ENCODE measurements at places on chromosomes 3 and 15.

DNA sequence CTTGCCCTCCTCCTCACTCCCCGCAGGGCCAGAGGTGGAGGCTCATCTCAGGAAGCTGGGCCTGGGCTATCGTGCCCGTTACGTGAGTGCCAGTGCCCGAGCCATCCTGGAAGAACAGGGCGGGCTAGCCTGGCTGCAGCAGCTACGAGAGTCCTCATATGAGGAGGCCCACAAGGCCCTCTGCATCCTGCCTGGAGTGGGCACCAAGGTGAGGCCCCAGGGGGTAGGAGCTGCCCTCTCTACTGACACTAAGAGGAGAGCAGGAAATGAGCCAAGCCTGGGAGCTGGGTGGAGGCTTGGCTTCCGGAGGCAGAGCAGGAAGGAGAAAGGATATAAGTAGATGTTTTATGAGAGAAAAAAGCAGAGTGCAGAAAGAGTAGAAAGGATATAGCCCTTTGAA is 4.9 kb downstream of the OGG1 start:
- DNase-seq: no peak

DNA sequence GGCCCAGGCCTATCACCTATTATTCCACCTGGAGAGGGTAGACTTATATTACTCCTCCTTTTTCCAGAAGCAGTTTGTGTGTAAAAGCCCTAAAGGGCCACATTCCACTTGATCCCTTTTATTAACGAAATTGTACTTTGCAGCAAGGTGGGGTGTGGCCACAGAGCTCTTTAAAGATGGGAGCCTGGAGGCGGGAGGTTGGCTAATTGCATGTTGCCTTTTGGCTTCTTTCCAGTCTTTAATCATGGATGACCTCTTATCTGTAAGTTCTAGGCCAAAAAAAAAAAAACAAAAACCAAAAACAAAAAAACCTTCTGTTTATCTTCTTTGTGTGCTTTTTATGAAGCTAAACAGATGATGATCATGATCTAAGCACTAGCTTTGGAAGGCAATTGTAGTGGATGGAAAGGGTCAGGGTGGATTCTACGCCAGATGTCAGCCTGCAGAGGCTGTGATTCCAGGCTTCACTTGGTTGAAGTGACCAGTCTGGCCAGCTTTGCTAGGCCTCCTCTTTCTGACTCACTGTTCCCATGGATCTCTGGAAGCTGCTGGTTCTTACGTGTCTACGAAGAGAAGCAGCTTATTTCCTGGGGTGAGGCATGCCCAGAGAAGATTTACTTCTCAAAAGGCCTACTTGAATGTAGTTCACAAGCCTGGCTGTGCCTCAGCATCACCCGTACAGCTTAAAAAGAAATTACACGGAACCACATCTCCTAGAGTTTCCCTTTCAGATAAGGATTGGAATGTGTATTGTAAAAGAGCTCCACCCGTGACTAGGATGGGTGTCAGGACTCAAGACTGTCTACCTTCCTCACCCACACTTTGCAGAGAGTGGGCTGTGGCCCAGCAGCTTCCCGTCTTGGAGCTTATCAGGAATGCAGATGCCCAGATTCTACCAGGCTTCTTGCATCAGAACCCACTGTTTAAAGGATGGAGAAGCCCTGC is 330.9 kb upstream of the C2CD4B start:
- DNase-seq: peak; percentile 46

DNA sequence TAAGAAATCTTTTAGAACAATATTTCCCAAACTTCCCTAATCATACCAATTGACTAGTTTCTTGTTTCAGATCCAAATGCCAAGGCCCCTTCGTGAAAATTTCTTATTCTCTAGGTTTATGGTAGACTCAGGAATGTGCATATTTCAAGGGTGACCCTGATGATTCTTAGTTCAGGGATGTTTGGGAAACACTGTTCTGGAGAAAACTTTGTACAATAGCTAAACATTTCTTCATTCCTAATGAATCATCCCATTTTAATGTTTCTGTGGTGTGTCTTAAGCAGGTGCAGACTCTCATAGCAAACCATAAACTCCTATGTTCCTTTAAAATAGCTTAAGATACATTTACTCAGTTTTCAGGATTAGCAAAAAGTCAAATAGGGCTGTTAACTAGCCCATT is 314.5 kb downstream of the TIGIT start:
- no peak for DNase-seq

DNA sequence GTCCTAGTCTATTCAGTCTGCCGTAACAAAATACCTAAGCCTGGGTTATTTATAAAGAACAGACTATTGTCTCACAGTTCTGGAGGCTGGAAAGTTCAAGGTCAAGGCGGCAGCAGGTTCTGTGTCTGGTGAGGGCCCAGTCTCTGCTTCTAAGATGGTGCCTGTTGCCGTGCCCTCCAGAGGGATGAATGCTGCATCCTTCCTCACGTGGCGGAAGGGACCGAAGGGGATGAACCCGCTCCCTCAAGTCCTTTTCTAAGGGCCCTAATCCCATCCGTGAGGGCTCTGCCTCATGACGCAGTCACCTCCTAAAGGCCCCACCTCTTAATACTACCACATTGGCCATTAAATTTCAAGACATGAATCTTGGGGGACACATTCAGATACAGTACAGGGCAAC is 133.7 kb downstream of the CHSY1 start:
- no peak for DNase-seq

- no peak for DNase-seq
These were observed 50.0 kb upstream of the RFX7 start for GRCh38 chr15:56293495-56294292.

DNA sequence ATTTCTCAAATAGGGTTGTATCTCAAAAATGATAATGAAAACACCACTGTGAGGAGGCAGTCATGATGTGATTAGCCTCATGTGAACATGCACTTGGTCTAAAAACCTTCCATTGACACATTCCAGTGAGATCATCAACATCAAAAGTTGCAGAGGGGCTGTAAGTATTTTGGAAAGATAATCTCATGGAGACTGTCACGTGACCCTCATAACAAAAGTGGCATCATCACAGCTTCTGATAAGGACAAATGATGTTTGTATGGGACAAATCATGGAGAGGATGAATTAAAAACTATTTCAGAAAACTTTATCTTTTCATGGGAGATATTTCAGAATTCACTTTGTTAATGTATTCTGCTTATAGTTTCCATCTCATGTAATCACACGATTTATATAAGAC is 203.1 kb upstream of the NDN start:
- no peak for DNase-seq

- no peak for DNase-seq
These were observed 102.0 kb downstream of the SST start for GRCh38 chr3:187568171-187568570.

DNA sequence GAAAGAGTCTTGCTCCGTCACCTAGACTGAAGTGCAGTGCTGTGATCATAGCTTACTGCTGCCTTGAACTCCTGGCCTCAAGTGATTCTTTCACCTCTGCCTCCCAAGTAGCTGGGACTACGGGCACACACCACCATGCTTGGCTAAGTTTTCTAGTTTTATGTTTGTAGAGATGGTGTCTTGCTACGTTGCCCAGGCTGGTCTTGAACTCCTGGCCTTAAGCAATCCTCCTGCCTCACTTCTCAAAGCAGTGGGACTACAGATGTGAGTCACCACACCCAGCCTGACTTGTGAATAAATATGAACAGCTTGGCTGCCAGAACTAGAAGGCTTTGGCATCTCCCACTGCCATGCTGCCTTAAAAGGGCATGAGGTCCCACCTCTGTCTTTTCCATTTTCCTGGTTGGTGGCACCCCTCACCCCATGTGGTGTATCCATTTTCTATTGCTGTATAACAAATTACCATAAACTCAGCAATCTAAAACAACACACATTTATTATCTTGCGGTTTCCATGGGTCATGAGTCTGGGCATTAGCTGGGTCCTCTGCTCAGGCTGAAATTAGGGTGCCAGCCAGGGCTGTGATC is 44.3 kb downstream of the PTPRG start:
- no peak for DNase-seq

DNA sequence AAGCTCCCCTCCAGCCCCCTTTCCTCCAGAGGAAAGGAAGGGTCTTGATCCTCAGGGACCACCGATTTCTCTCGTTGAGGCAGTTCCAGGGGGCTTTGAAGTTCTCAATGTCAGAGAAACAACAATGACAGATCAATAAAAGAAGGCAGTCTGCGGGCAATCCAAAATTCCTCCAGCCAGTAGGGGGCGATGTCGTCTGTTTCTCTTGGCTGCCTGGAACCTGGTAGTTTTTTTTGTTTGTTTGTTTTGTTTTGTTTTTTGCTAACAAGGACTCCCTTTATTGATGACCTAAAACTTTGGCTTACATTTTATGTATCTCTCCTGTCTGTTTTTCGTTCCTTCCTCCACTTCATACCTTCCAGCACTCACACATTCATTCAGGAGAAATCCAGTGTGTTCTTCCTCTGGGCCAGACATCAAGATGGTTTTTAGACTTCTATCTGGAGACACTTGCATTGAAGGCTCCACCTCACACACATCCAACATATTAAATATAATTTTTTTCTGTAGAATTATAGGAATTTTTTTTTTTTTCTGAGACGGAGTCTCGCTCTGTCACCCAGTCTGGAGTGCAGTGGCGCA is 276.6 kb downstream of the RPLP1 start:
- no peak for DNase-seq

DNA sequence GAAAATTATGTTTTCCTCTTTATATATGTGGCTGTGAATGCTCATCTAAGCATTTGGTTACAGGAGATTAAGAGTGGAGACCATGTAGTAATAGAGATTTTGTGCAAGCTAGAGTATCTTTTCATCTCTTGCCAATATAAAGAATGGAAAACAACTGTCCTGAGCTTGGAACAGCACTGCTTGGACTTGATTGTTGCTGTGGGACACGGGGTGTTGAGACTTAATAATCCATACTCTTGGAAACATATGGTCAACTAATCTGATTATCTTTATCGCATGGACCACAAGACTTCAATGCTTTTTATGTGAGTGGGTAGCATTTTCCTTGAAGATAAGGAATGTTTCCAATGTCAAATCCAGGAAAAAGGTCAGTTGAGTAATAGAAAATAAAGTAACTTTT is 806.3 kb downstream of the DIPK2A start:
- no peak for DNase-seq

DNA sequence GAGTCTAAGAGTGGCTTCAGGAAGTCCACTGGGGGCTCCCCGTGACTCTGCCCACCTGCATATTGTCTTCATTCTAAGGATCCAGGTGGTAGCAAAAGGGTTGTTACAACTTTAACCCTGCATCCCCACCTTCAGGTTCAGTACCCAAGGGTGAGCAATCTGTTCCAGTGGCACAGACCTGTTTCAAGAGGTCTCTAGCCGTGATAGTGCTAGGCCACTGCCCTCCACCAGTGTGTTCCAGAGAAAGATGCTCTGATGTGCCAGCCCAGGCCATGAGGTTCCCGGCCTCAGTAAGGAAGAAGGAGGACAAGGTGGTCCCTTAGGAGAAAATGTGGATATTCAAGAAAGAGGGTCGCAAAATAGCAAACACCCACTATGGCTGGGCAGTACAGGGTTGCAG is 87.0 kb downstream of the IGF1R start:
- no peak for DNase-seq

GRCh38 chr3:44186111-44186672 is 55.5 kb upstream of the TOPAZ1 start:
- no peak for DNase-seq

- DNase-seq: no peak
These were observed 70.7 kb downstream of the SLC12A8 start for GRCh38 chr3:125141596-125142419.

GRCh38 chr3:105177576-105177975 is 189.1 kb upstream of the ALCAM start:
- DNase-seq: no peak

DNA sequence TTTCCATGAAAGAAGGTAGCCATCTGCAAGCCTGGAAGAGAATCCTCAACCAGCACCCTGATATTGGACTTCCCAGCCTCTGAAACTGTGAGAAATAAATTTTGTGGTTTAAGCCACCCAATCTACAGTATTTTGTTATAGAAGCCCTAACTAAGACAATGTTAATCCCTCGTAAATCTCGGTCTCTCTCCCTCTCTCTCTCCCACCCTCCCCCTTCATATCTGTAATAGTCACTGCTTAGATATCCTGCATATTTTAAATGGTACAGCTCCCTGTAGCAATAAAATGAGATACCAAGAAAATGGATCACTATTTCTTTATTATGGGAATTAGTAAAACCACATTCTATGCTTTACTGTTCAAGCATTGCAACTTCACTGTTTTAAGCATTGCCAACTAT is 21.0 kb upstream of the FAM174B start:
- no peak for DNase-seq

GRCh38 chr3:61948699-61949305 is 387.4 kb downstream of the PTPRG start:
- no peak for DNase-seq

DNA sequence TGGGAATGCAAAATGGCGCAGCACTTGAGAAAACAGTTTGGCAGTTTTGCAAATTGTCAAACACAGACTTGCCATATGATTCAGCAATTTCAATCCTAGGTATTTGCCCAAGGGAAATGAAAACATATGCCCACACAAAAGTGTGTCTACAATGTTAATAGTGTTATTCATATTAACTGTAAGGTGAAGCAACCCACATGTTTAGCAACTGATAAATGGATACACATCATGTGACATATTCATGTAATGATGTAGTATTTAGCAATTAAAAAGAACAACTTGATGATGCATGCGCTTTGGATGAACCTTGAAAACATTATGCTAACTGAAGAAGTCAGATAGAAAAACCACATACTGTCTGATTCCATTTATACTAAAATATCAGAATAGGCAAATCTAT is 539.0 kb upstream of the PPP2R3A start:
- no peak for DNase-seq

- DNase-seq: no peak
These were observed 207.2 kb upstream of the GBE1 start for GRCh38 chr3:81968658-81969057.

GRCh38 chr3:175606650-175607318 is 747.6 kb downstream of the NAALADL2 start:
- peak; percentile 39 for DNase-seq

DNA sequence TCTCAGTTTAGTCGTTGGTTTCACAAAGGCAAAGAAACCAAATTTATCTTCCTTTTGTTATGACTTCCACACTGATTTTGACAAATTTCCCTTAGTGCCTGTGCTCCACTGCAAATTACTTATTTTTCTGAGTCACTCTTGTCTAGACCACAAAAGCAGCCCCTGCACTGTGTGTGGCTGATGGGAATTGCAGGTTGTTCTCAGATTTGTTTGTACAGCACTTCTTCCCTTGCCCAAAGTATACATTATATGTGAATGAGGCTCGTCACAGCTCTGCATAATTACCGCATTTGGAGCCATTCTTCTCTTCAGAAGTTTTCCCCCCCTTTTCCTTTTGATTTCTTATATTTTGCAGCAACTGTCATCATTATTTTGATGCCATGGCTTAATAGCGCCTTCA is 354.2 kb upstream of the IL12A start:
- DNase-seq: peak; percentile 26

GRCh38 chr3:58173669-58174398 is 36.9 kb downstream of the DNASE1L3 start:
- peak; percentile 46 for DNase-seq

GRCh38 chr3:111892070-111892469 is 33.0 kb downstream of the PHLDB2 start:
- no peak for DNase-seq

- DNase-seq: no peak
These were observed 155.2 kb downstream of the XXYLT1 start for GRCh38 chr3:195115600-195116406.

GRCh38 chr3:158712443-158712842 is 19.8 kb downstream of the RARRES1 start:
- DNase-seq: no peak

- peak; percentile 84 for DNase-seq
These were observed 12.7 kb upstream of the TSPAN3 start for GRCh38 chr15:77083381-77084160.

- no peak for DNase-seq
These were observed 3.7 kb downstream of the NR1D2 start for GRCh38 chr3:23948761-23949160.
